Spinal cord (tissue), 10 donors: ENCODE measurements at places on chromosomes 5 and 9.

DNA sequence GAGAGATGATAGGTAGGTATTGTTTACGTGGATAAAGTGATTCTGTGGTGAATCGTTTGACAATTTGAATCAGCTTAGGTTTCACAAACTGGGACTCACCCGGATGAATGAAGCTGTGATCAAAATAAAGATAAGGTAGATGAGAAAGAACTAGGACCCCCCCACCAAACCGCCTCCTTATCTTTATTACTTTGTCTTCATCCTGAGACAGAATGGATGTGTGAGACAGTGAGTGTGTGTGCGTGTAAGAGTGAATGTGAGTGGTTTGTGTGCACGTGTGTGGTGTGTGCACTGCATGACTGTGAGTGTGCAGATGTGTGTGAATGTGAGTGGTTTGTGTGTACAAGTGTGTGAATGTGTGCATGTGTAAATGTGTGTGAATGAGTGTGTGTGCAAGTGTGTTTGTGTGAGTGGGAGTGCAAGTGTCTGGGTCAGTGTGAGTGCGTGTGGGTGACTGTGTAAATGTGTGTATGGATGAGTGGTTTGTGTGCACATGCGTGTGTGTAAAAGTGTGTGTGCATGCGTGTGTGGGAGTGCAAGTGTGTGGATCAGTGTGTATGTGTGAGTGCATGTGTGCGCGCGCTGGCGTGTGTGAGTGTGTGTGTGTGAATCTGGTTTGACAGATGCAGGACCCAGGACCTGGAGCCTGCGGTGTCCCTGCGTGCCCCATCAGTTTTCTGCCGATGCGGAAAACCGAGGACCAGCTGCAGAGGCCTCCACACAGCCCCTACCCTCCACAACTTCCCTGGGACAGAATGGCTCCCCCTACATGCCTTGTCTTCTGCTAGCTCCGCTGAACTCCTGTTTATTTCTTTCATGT is 11.4 kb upstream of the ENG start:
- DNase-seq = no peak

DNA sequence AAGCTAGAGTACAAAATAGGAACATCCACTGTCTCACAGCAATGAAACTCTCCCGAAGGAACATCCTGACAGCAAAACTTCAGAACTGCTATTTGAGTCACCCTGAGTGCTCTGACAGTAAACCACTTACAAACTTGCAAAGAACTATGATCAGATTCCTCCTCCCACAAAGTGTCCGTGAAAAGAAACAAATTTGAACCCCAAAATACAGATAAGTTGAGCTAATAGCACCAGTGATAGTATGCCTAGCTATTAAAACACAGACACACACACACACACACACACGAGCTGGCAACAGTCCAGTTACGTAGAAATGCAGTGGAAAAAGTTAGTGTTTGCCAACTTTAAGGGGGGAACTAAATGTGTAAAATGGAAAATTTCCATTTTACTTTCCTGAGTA is 3.1 kb upstream of the GLIS3 start:
- peak; percentile 35 for DNase-seq

DNA sequence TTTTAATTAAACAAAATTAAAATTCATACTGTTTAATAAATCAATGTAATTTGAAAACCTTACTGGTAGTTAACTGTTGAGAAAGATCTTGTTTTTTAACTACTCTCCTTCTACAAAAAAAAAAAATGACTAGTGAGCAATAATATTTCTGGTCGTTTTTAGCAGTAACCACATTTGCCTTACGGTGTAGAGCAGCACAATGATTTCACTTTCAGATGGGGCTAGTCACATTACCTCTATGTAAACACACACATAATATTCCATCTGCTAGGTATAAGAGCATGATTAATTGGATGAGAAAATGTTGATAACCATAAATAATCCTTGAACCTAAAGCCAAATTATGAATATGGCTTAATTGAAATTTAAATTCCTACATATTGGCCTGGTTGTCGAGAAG is 198.1 kb downstream of the CHSY3 start:
- no peak for DNase-seq

DNA sequence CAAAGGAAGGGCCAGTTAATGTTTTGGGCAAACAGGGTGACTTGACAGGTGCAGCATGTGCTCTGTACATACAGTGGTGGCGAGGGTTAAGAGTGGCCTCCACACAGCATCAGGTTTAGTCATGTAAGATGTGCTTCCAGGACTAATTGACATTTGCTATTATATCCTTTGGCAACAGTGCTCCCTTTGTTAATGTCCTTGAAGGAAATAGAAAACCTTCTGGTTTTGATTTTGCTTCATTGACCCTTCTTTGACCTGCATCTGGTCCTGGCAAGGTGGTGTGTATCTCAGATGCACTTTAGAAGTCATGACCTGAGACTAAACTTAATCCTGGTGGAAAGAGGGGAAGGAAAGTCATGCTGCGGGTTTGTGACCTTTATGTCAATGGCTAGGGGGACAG is 440.0 kb downstream of the ENC1 start:
- DNase-seq = peak; percentile 41

DNA sequence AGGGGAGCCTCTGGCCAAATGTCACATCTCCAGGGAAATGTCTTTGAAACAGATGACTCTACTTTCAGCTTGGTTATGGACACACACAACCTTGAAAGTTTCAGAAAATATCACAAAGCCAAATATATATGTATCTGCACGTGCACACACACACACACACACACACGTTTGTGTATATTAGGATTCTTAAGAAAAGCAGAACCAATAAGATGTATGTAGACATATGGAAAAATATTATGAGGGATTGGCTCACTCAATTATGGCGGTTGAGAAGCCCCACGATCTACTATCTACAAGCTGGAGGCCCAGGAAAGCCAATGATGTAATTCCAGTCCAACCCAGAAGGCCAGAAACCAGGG is 194.9 kb downstream of the PALM2AKAP2 start:
- no peak for DNase-seq

GRCh38 chr5:151108566-151108965 is 27.7 kb upstream of the TNIP1 start:
- no peak for DNase-seq

DNA sequence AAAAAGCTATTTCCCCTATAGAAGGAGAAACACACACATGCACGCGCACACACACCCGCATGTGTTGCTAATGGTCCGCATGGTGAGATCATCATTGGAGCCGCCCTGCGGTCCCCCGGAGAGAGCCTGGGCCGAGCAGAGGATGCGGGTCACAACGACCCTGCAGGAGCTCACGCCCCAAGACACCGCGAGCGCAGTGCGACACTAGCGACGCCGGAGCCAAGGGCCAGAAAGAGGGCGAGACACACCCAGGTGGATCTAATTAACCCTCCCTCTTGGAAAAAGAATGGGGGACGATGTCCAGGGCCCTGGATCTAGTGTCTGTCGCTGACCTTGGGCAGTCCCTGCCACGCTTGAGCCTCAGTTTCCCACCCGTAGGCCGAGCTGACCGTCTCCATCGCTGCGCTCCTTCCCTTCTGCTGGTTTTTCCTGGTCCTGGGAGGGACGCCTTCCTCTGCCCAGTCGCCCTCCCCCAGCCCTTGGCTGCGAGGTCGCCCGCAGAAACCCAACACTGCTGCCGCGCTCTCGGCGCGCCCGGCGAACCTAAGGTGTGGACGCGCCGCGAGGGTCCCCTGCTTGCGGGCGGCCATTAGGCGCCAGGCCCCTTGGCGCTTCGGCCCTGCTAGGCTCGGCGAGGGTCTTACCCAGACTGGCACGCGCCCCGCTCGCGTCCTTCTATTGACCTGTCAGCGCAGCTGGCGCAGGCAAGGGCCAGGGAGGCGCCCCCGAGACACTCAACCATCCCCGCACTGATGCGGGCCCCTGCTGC is 47.5 kb upstream of the RNF20 start:
- peak; percentile 46 for DNase-seq

DNA sequence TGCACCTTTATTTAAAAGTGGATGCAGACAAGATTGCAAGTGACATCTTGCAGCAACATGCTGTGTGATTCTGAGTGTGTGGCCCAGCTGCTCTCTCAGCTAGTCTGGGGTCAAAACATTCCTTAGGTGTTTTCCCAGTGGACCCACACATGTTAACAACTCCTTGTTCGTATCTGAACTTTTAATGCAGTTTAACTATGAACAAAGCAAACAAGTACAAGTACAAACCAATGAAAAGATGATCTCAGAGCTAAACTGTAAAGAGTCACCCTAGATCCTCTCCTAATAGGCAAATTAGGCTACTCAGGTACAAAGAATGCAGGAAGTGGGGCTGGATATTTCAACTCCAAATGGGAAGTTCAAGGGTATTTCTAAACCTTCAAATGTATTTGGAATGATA is 108.4 kb downstream of the ENTREP1 start:
- no peak for DNase-seq

GRCh38 chr5:139605887-139606286 is 42.3 kb upstream of the CXXC5 start:
- DNase-seq = no peak

DNA sequence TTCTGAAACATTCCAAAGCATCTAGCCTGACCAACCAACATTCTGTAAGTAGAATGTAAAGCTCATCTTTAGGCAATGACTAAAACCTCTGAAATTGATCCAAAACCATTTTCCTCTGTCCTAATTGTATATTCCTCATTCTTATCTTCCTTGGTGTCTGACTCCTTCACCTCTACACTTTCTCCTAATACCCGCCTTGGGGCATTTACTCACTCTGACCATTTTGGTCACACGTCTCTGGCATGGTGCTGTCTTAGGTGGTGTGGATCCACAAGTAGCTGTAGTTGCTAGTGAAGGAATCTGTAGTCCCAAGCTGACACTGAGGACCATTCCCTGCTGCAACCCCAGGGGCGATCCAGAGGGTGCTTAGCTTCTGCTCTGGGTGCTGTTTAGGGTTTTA is 40.8 kb upstream of the LMNB1 start:
- no peak for DNase-seq

- no peak for DNase-seq
Observed at GRCh38 chr5:36530215-36530614, 76.2 kb upstream of the SLC1A3 start.

- no peak for DNase-seq
Observed at GRCh38 chr5:14057289-14057688, 85.9 kb upstream of the TRIO start.

- no peak for DNase-seq
Observed at GRCh38 chr9:116278326-116278725, 124.7 kb downstream of the PAPPA start.

DNA sequence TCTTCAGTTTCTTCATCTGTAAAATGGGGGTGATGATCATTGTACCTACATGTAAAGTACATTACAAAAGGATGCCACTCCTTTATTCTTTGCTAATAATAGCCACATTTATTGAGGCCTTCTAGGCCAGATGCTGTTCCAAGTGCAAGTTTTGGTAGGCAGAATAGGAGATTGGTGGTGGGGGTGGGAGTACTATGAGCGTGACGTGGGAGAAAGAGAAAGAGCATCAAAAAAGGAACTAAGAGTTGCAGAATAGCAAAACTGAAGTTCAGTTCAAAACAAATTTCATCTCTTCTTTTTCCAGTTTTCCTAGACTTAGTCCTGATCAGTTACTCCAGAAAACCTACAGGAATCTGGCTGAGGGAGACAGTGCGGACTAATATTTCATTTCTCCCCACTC is 174.1 kb downstream of the SNX18 start:
- no peak for DNase-seq

DNA sequence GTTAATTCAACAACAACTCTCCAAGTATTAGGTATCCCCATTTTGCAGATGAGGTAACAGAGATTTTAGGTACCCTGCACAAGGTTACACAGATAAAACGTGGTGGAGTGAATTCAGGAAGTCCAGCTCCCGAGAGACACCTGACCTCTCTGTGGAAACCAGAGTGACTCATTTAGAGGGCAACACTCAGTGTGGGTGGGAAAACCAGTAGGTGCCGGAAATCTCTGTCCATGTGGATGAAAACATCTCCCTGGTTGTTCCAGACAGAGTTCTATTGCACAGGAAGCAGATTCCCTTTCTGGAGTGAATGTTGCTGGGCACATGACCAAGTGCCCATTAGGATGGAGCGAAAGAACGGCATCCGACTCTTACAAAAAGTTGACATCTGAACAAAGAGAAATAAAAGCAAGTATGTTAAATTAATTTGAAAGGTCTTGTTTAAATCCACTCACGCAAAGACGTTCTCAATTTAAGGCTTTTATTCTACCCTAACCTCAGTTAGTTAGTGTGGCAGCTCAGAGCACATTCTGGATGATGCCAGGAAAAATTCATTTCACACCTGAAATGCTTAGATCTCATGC is 391.9 kb upstream of the WWC1 start:
- DNase-seq = no peak

GRCh38 chr5:78698191-78698791 is 49.7 kb upstream of the LHFPL2 start:
- no peak for DNase-seq

GRCh38 chr5:135829681-135830383 is 4.6 kb upstream of the SLC25A48 start:
- no peak for DNase-seq

DNA sequence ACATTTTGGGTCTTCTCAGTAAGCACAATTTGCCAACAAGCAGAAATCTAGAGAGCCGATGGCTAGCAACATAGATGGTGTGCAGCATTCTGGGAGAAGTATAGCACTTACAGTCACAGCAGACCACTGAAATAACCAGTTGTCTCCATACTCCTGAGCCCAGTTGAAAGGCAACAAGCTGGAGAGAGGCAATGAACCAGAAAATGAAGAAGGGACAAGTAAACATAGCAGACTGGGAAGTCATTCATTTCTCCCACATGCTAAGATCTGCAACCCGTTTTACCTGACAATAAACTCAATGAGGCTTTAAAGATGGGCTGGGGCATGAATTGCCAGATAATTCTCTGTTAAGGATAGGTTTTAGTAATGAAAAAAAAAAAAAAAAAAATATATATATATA is 575.6 kb upstream of the GRAMD2B start:
- DNase-seq = no peak

GRCh38 chr9:70557661-70558369 is 143.4 kb upstream of the KLF9 start:
- DNase-seq = no peak

- no peak for DNase-seq
Observed at GRCh38 chr5:79077680-79078365, 8.3 kb downstream of the BHMT2 start.
